ENCODE measurements at places on chromosomes 16 and 17.

DNA sequence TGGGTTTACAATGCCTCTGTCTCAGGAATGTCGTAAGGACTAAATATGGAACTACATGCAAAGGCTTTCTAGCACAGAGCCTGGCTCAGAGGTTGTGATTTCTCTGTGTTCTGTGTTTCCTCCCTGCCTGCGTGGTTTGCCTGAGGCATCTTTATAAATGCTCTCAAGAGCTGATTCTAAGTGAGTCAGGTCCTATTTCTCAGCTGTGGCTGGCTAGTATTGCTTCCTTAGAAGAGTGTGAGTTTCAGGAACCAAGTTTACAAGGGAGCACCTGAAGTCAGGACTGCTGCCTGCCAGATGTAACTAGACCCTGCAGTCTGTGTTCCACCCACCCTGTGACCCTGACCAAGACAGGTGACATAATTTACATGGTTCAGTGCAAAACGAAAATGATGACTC lies 8.0 kb upstream of the CCL1 start:
- DNase-seq, result no peak

GRCh38 chr17:48757524-48757961 lies 29.0 kb upstream of the HOXB13 start:
- DNase-seq, result no peak

- DNase-seq, result no peak
Measured at GRCh38 chr17:74921026-74921681, 1.9 kb downstream of the USH1G start.

DNA sequence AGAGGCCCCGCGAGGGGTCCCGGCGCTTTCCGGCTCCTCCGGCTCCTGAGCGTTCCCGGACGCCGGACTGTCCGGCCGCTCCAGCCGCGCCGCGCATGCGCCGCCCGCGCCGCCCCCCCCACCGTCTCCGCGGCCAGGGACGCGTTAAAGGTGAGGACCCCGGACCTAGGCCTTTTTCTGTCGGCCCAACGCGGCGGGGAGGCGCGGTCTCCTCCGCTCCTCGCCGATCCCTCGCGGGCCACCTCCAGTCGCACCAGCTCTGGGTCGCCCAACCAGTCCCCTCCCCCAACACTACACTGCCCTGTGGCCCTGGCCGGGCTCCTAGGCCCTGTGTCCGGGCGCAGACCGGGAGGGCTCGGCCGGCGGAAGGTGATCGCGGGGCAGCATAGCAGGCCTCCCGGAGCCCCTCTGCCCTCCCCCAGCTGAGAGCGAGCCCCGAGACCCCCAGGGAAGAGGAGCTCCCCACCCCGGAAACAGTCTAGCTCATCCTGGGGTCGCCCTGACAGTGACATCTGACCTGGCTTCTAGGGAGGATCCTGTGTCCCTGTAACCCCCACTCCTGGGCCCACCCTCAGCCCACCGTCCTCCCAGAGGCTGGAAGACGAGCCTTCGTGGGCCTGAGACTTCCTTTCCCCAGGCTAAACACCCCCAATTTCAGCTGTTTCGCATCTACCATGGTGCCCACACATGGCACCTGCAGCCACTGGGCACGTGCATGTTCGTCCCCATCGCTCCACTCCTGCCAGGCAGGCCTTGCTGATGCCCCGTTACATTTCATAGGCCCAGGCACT lies 14.7 kb upstream of the BCAR1 start:
- peak; percentile 93 for DNase-seq

GRCh38 chr16:53071748-53072301 lies 17.0 kb downstream of the CHD9 start:
- DNase-seq, result no peak

GRCh38 chr16:48491517-48491916 lies 106.3 kb upstream of the SIAH1 start:
- no peak for DNase-seq

- peak; percentile 85 for DNase-seq
Measured at GRCh38 chr16:83898463-83899271, at the start of gene MLYCD. Gene MLYCD (plus strand): TSS chr16:83899115. CDS start chr16:83899145, 30 bp downstream.

GRCh38 chr16:85461814-85462713 lies 151.1 kb upstream of the GSE1 start:
- DNase-seq, result peak; percentile 88

GRCh38 chr17:77434136-77435114 lies 293.7 kb downstream of the SEC14L1 start:
- no peak for DNase-seq

DNA sequence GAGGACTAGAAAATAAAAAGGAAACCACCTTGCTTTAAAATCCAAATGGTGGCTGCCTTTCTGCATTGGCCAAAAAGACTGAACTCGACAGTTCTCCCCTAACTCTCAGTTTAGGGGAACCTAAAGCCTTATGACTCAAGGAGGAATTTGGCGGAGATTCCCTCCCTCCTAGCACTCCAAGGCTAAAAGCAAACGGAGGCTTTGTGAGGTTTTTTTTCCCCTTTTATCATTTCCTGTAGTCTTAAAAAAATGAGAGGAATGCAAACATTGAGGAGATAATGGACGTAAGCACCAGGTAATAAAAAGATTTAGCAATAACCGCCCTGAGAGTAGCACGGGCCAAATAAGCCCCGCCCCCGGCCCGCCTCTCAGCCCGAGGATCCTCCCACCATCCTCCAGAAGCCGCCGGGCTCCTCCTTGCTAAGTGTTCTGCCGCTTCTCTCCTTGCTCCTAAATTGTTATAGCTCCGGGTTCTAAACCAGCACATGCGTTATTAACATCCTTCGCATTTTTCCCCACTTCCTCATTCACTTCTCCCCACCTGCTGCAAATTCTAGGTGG lies 5.8 kb upstream of the KIFC3 start:
- peak; percentile 76 for DNase-seq

DNA sequence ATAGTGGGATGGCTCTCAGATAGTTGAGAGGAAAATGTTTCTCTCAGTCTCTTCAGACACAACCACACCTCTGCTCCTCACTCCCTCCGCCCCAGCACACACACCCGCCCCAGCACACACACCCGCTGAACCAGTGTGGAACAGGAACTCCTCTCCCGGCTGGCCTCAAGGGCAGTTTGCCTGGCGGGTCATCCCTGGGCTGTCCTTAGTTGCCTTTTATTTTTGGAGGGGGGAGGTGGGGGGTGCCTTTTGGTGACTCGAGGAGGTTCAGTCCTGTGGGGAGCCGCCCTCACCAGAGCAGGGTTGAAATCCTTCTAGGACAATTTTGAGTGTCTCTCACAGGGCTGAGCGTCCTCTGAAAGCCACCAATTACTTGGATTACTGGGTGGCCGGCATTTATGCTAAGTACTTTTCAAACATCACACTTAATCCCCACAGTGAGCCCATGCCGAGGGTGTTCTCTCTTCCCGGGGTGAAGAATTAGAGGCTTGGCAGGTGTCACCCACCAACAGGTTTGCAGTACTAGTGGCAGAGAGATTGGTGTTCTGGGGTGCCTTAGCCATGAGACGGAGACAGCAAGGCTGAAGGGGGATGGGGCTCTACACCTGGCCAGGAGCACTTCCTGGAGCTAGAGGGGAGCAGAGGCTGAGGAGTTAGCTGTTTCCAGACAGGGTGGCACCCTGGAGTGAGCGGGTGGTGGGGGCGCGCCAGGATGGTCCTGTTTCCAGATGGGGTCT lies 2.8 kb downstream of the RASD1 start:
- DNase-seq, result peak; percentile 44

GRCh38 chr16:85984947-85985451 lies 86.0 kb downstream of the IRF8 start:
- DNase-seq, result no peak
